ENCODE measurements at places on chromosomes 1 and 21.

DNA sequence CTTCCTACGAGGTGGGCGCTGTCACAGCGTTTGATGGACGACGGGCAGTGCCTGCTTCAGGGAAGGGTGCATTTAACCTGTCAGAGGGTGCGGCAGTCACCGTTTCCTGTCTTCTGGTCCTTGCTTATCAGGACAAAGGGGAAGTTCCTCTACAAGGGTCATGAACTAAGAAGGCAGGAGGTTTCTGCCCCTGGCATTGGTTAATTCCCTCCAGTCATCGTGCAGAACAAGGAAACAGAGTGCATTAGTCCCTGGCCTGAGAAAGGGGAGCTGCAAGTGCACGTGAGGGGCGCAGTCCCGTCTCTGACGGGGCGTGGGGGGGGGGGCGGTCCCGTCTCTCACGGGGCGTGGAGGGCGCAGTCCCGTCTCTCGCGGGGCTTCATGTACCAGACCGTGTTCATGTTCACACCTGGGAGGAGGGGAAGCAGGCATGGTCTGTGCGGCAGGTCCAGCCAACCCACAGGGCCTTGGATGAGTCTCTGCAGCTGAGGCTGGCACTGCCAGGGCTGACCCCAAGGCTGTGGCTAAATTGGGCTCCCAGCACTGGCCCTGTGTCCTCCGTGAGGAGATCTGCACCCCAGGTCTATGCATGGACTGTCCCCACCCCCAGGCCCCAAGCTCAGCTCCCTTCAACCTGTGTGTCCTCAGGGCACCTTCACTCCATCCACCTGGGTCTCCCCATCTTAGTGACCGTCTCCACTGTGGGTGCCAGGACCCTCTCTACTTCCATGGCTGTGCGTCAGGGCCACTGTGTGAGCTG, 89.2 kb upstream of the COL6A1 start:
- no peak for ATAC-seq

DNA sequence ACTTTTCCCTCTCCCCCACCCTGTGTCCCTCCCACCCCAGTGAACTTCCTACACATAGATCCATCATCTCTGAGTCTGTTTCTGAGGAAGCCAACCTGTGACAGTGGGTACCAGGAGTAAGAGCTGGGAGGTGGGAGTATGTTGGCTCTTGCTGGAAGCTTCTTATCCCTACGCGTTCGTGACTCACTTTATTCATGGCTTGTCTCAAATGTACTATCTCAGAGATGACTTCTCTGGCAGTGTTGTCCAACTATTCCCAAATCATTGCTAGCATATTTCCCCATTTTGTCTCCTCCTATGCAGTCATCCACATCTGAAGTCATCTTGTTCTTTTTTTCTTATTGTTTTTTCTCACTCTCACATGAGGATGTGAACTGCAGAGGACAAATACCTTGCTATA, 88.0 kb downstream of the HIVEP3 start:
- no peak for ATAC-seq

DNA sequence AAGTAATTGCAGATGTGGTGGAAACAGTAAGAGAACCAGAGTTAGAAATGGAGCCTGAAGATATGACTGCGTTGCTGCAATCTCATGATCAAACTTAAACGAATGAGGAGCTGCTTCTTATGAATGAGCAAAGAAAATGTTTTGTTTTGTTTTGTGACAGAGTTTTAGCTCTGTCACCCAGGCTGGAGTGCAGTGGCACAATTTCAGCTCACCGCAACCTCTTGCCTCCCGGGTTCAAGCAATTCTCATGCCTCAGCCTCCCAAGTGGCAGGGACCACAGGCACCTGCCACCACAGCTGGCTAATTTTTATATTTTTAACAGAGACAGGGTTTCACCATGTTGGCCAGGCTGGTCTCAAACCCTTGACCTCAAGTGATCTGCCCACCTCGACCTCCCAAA, 53.3 kb upstream of the NFASC start:
- ATAC-seq = no peak

- ATAC-seq = no peak
Measured at GRCh38 chr1:57517587-57518374, 93.9 kb upstream of the DAB1 start.

GRCh38 chr1:20485527-20486456, at the start of gene CAMK2N1:
Gene CAMK2N1, minus strand, starts transcription at chr1:20486210. Its CDS starts 831 bp downstream, at chr1:20485379.
- ATAC-seq = peak; percentile 68

GRCh38 chr1:192756847-192757246, 52.0 kb upstream of the RGS2 start:
- no peak for ATAC-seq

- no peak for ATAC-seq
Measured at GRCh38 chr1:10681296-10682107, 114.9 kb downstream of the CASZ1 start.

DNA sequence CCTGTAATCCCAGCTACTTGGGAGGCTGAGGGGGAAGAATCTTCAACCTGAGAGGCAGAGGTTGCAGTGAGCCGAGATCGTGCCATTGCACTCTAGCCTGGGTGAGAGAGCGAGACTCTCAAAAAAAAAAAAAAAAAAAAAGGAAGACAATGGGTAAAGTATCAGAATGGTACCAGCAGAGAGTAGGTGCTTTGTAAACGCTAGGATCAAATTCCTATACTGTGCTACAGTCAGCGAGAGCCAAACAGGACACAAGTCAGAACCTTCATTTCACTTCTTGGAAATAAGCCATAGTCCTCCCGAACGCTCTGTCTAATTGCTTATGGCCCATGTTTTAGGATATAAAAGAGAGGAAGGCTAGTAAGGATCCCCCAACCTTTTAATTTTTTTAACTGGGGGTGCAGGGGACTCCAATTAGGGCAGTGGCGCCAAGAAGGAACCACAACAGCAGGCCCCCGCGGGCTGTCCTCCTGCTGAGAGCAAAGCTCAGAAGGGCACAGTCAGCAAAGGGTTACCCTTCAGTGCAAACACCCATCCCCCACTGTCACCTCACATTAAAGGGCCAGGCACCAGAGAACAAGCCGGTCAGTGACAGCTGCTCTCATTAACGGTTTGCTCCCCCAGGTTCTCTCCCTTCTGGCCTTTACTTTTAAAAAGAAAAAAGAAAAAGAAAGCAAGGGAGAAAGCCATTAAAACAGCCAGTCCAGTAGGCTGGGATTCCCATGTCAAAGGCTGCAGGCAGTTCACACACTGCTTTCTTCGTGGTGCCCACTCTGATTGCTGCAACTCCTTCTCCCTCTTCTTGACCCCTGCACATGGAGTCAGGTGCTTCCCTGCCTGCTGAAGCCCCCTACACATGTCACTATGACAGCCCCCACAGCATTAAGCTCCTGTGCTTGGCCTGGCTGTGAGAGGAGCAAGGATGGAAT, 69.4 kb downstream of the PLPP3 start:
- ATAC-seq = peak; percentile 73

DNA sequence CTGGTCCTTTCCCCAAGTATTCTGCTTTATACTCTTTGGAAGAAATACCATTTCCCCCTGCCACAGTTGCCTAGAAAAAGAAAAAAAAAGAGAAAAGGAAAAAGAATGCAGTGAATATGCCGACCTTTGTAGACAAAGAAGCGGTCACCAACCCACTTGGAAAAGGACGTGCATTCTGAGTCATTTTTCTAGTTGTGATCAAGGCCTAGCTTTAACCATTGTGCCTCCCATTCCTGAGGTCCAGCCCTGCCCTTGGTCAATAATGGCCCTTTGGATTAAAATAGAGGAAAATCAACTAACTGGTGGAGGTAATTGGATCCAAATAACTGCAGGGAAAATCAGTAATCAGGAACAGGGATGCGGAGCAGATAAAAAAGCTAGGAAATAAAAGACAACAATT, 24.8 kb downstream of the S1PR1 start:
- peak; percentile 84 for ATAC-seq

Data from motor neuron (in vitro differentiated cells).